ENCODE measurements at places on chromosomes 6 and 20.
A peak's percentile ranks its signal among the peaks of the same experiment; 100 is the strongest.

DNA sequence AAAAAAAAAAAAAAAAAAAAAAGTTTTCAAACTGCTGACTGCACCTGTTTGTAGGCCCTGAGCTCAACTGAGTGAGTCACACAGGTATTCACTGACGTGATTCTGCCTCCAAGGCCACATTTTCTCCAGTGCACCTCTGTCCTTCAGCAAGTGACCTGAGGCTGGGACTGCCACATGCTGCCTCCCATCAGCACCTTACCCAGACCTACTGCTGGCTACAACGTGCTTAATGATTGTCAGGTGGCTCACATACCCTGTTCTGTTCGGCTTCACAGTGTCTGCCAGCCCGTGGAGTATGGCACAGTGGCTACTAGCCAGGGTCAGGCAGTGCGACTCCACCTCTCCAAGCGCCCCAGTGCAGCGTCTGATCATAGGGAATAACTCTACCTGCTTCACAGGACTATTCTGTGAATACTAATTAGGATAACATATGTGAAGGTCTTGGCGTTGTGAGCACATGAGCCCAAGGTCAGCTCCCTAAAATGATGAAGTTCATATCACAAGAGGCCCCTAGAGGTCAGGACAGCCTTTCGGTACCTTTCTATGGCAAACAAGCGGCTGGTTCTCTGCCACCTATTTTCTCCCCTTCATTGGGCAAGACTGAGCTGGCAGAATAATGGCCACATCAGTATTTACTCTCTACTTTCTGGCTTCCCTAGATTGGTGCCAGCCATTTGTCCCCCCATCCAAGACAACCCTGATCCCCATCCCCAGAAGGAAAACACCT, 28.1 kb downstream of the RIPOR3 start:
- no peak for DNase-seq

GRCh38 chr20:48395816-48396546, 431.8 kb downstream of the PREX1 start:
- no peak for DNase-seq

GRCh38 chr6:116382587-116382986, 11.8 kb downstream of the DSE start:
- DNase-seq = no peak

DNA sequence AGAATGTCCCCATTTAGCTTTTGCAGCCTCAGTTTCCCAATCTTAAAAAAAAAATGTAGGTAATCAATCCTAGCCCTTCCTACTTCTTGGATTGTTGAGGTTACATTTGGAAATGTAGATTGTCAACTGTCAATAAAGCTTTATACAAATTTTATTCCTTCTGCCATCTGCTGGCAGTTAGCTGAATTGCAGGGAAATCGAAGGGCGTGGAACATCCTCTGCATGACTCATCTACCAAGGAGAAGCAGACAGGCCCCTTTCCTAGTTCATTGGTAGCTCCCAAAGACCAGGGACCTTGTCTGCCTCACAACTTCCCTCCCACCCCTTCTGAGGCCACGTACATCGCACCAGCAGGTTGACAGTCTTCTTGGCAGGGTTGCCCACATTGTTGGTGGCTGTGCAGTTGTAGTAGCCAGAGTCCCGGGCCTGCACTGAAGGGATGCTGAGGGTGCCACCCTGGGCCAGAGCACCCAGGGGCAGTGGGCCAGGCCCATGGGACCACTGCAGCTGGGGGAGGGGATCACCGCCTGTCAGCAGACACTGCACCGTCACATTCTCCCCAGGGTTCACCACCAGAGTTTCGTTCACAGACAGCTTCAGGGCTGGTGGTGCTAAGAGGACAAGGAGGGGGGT, 43.6 kb downstream of the MDGA1 start:
- DNase-seq = peak; percentile 37

GRCh38 chr20:25508083-25508770, 77.1 kb downstream of the NINL start:
- DNase-seq = peak; percentile 15

DNA sequence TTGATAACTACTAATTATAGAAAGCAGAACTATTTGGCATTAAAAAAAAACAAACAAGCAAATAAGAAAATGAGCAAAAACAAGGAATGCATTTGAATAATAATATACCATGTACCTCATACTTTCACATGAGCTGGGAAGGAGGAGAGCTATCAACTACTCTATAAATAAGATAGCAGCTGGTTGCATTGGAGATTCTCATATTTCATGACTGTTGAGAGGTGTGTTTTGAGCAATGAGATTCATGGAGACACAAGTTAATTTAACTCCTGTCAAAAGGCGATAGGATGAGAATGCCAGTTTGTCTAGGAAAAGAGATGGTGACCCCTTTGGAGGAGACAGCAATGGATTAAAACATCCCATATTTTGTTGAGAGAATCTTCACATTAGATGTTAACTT, 348.8 kb upstream of the SPTLC3 start:
- no peak for DNase-seq

- DNase-seq = no peak
Measured at GRCh38 chr20:24059174-24059573, 70.6 kb upstream of the GGTLC1 start.

DNA sequence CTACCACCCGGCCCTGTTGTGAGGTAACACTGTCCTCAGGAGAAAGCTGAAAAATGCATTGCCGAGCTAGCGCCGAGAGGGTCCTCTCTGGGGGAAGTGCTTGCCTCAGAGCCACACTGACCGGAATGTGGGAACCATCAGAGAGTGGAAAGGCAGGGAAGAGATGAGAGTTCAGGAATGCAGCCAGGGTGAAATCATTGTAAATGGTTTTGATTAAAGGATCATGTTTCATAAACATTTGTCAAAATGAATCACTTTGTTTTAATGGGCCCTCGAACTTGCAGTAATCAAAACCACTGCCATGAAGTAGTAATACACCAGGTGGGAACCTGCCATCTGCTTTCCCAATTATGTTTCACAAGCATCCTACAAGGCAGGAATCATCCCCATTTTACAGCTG, 16.9 kb upstream of the IL17F start:
- DNase-seq = peak; percentile 90

- DNase-seq = no peak
Measured at GRCh38 chr6:37570482-37571133, 70.9 kb upstream of the CCDC167 start.

GRCh38 chr6:3731700-3732099, 19.8 kb downstream of the PXDC1 start:
- no peak for DNase-seq

- DNase-seq = no peak
Measured at GRCh38 chr6:44000164-44000842, 126.9 kb downstream of the MRPL14 start.

- no peak for DNase-seq
Measured at GRCh38 chr6:155155787-155156447, 107.9 kb upstream of the CLDN20 start.

GRCh38 chr20:35992713-35993335, 24.4 kb downstream of the CNBD2 start:
- peak; percentile 61 for DNase-seq

DNA sequence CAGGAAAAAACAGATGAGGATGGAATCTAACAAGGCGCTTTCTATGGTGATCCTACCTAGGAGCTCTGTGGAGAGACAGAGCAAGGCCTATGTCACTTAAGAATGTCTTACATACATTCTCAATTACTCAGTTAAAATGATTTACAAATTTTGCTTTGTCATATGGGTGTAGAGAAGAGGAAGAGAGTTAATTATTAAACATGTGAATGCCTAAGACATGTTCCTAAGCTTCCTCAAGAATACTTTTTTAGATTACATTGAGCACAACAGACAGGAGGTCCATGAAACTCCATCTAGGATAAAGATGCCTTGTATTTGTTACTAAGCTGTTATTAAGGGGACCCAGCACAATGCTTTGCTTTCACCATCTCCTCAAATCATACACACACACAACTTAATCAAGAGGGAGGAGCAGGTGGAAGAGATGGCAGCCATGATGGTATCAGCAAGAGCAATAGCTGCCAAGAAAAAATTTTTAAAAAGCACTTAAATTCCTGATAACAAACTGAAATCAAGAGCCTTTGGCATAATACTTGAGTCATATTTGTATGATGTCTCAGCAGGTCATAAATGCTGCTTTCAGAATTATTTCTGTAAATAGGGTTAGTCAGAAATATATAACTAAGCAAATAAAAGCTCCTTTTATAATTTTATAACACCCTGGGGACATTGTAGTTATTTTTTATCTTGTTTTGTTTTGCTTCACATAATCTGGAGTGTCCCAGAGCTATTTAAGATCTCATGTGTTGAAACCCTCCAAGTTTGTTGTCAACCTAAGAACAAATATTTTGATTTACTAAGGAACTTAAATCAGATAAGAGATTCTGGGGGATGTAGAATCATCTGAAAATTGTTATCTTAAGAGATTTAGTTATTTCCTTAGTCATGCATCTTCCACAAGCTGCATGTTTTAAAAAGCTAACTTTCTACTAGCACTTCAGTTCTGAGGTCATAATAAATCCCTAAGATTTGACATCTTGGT, 70.0 kb upstream of the CD2AP start:
- DNase-seq = no peak

- peak; percentile 54 for DNase-seq
Measured at GRCh38 chr20:16020971-16021370, 552.3 kb downstream of the KIF16B start.

DNA sequence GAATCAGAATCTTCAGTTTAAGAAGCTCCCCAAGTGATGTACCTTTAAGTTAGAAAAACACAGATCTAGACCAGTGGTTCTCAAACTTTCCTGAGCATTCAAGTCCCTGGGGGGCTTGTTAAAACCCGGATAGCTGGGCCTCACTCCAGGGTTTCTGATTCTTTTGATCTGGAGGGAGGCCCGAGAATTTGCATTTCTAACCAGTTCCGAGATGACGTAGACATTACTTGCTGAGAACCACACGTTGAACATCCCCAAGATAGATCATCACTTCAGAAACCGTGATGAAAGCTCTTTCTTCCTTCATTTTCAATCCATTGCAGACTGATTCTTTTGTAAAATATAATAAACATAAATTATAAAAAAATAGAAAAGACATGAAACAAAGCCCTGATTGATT, 40.7 kb upstream of the KIF16B start:
- no peak for DNase-seq

DNA sequence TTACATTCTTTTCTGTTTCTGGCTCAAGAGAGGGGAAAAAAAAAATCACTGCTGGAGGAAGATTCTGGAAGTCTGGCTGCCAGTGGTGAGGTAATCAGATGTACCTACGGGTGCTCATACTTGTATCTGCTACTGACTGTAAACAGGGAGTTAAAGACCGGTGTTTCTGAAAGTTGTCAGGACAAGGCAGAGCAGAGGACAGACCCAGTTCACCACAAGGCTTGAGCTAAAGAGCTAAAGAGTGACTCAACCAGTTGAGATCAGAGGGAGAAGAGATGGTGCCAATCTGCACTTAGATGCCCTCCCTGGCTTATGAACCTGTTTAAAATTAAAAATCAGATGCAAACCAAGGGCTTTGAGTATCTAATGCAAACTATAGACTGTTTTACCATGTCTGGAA, 55.4 kb downstream of the CEP162 start:
- DNase-seq = no peak

GRCh38 chr6:334536-335510, 42.5 kb downstream of the DUSP22 start:
- DNase-seq = no peak

- no peak for DNase-seq
Measured at GRCh38 chr6:53830366-53830765, 35.6 kb downstream of the LRRC1 start.

GRCh38 chr6:70413992-70414494, 735 bp downstream of the FAM135A start:
- peak; percentile 4 for DNase-seq

GRCh38 chr20:38875175-38875993, 50.8 kb upstream of the FAM83D start:
- no peak for DNase-seq

DNA sequence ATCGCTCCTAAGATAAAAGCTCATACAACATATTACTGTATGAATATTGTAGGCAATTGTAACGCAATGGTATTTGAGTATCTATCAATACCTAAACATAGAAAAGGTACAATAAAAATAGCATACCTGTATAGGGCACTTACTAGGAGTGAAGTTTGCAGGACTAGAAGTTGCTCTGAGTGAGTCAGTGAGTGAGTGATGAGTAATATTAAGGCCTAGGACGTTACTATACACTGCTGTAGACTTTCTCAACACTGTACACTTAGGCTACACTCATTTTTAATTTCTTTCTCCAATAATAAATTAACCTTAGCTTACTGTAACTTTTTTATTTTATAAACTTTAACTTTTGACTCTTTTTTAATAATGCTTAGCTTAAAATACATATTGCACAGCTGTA, 546.9 kb downstream of the HACE1 start:
- DNase-seq = no peak

GRCh38 chr20:8722277-8722928, 346.5 kb upstream of the PLCB4 start:
- peak; percentile 69 for DNase-seq

- DNase-seq = no peak
Measured at GRCh38 chr6:45500924-45501816, 123.4 kb upstream of the SUPT3H start.

DNA sequence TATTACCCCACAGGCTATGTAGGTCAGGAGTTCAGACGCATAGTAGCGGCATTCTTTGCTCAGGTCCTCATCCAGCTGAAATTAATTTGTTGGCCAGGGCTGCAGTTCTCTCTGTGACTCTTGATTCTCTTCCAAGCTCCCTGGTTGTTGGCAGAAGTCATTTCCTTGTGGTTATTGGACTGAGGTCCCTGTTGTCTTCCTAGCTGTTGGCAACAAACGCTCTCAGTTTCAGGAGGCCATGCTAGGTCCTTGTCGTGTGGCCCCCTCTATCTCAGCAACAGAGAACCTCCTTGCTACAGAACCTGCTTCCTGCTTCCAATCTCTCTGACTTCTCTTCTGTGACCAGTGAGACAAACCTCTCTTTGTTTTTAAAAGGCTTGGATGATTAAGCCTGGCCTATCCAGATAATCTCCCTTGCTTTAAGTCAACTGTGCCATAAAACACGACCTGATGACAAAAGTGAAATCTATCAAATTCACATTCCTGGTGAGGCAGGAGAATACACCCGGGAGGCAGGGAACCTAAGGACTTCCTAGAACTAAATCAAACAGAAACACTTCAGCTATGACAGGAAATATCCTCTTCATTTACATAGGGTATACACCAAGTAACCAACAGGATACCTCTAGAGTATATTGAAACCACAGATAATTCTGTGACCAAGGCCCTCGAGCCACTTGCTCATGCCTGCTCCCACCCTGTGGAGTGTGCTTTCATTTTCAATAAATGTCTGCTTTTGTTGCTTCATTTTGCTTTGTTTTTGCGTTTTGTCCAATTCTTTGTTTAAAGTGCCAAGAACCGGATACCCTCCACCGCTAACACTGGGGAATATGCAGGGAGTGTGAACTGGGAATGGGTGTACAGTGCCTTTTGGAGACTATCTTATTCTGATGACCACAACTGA, 196.0 kb downstream of the BTBD3 start:
- DNase-seq = peak; percentile 96

- DNase-seq = peak; percentile 90
Measured at GRCh38 chr6:151067684-151068596, 171.8 kb upstream of the AKAP12 start.
